Thymus (tissue), 14 donors: ENCODE measurements at places on chromosomes 16 and 17.

DNA sequence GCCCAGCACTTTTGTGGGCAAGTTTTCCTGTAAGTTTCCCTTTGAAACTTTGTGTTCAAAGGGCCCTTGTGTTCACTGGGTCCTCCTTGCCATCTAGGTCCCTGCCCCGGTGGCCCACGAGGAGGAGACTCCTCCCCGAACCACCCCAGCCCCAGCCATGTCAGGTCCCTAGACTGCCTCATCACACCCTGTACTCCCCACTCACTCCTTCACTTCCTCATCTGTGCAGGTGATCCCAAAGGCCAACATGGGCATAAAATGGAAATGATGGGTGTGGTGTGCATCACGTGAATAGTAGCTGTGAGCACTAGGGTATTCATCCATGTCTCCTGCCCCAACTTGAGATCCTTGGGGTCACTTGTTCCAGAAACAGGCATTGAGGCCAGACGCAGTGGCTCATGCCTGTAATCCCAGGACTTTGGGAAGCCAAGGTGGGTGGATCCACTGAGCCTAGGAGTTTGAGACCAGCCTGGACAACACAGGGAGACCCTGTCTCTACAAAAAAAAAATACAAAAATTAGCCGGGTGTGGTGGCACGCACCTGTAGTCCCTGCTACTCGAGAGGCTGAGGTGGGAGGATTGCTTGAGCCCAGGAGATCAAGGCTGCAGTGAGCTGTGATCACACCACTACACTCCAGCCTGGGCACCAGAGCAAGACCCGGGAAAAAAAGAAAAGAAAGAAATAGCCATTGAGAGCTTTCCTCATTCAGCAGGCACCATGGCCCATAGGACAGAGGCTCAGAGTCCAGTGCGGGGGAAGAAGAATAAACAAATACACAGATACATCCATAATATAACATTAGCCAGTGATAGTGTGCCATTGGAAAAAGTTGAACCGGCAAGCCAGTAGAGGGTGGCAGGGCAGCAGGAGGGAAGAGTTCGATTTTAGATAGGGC, 74.5 kb downstream of the KATNIP start:
- no peak for DNase-seq

GRCh38 chr16:1182950-1183907, 30.3 kb downstream of the CACNA1H start:
- no peak for DNase-seq

GRCh38 chr16:68090533-68090932, 5.4 kb downstream of the NFATC3 start:
- DNase-seq = no peak

GRCh38 chr16:23353440-23353839, 51.3 kb downstream of the SCNN1B start:
- DNase-seq = no peak
